ENCODE measurements at places on chromosomes 11 and 22. TPM values are rescaled to one million over a fixed set of nuclear protein-coding genes. Genes with fewer than 3 reads are reported as not detected.

- peak; percentile 10 for DNase-seq
These were observed 1054.7 kb upstream of the CNTN5 start for GRCh38 chr11:97965849-97966646.

GRCh38 chr11:12625438-12626071 lies 48.7 kb upstream of the TEAD1 start:
- peak; percentile 54 for DNase-seq

- peak; percentile 71 for DNase-seq
These were observed 4.7 kb downstream of the DDIAS start for GRCh38 chr11:82906236-82906635.

GRCh38 chr11:111699579-111700156 lies 66.5 kb downstream of the PPP2R1B start:
- DNase-seq: no peak

DNA sequence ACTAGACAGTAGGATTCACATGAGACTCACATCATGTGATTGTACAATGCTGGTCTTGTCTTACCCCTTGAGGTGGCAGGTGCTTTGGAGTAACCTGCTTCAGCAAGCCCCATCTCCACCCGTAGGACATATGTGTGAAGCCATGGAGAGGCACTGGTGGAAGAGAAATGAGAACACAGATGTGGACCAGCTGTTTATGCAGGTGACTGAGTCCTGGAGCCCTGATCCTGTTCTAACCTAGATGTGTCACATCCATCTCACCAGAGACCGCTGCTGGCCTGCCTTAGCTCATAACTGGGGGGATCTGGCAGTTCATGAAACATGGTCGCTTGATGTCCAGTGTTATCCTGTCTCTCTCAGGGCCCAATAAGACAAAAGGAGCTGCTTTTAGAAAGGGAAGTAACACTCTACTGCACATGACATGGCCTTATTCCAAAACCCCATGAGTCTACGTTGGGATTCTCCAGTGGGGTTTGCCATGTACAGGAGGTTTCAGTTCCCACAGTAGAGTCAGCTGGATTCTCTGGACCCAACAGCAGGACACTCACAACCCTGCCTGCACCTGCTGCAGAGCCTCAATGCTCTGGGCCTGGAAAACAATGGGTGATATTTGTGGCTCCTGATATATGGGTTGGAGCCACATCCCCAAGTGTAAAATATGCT lies 62.0 kb downstream of the GGTLC2 start:
- no peak for DNase-seq

Gene SRSF8
- total RNA-seq: 22.5 TPM

DNA sequence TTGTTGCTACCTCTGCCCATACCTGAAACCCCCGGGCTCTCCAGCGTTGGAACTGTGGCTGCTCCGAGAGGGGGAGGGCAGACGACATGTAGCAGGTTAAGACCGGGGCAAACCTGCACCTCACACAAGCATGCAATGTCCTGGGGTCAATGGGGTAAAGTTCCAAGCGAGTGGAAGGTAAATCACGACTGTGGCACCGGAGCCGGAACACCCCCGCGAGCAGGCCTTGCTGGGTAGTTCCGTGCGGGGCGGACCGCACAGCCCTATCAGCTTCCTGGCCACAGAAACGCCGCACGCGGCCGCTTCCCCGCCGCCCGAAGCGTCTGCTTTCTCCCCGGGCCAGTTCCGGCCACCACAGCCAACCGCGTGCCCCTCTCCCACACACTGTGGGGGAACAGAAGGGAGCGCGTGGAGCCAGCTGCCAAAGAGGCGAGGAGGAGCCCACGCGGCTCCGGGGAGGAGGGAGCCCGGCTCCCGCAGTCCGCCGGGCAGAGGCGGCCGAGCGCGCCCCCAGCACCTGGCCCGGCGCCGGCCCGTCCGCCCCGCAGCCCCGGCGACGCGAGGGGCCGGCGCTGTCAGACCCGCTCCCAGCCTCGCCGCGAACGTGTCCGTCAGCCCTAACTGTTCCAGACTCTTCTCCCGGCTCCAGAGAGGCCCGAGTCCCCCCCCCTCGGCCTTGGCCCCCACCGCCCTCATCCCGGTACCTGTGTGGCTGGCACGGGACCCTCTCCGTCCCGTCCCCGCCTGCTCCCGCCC lies 1.6 kb downstream of the SPTBN2 start:
- DNase-seq: no peak

GRCh38 chr11:131242476-131243000 lies 127.9 kb upstream of the NTM start:
- no peak for DNase-seq

- DNase-seq: no peak
These were observed 259.9 kb downstream of the BUD13 start for GRCh38 chr11:116512841-116513240.

- DNase-seq: peak; percentile 41
These were observed 20.1 kb upstream of the PEX26 start for GRCh38 chr22:18057568-18058209.

DNA sequence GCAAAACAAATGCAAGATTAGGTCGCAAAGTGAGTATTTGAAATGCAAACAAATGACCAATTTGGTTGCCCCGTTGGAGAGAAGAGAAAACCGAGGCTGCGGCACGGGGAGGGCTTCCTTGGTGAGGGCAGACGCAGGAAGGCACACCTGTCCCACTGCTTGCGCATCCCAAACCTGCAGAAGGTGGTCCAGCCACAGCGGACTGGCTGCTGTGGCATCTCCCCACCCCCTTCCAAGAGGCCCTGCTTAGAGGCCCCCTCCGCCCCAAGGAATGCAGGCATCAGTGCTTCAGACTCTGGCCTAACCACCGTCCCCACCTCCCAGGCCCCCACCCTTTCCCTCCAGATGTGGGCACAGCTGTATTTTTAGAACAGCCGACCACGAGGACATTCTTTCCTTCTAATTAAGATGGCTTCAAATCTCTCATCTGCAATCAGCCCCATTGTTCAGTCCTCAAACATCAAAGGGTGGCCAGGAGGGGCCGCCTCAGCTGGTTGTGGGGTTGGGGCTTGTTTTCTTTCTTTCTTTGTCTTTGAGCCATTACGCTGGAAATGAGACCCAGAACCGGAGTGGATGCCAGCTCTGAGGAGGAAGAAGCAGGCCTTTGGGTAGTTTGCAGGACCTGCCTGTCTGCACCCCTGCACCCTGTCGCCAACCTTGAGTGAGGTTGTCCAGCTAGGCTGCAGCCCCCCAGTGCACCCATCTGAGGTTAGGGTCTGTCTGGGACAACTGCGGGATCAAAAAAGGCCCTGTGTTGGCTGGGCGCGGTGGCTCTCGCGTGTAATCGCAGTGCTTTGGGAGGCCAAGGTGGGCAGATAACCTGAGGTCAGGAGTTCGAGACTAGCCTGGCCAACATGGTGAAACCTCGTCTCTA lies 9.4 kb upstream of the DERL3 start:
- DNase-seq: no peak

- no peak for DNase-seq
These were observed 60.6 kb upstream of the ARHGAP20 start for GRCh38 chr11:110772863-110773262.

GRCh38 chr11:128852327-128853023 lies 14.6 kb downstream of the KCNJ1 start:
- no peak for DNase-seq

GRCh38 chr11:126029805-126030204 lies 32.9 kb downstream of the CDON start:
- DNase-seq: no peak

- DNase-seq: no peak
These were observed 42.0 kb upstream of the CARS1 start for GRCh38 chr11:3099178-3099577.

Gene MAJIN
- not detected for total RNA-seq

Gene TRPM5
- total RNA-seq: not detected
